ENCODE measurements at places on chromosomes 7 and 10.

- no peak for DNase-seq
Measured at GRCh38 chr10:93330824-93331223, 151.3 kb downstream of the MYOF start.

- DNase-seq: no peak
Measured at GRCh38 chr10:77576444-77577032, 61.1 kb downstream of the KCNMA1 start.

GRCh38 chr10:36051500-36051991 lies 409.4 kb upstream of the FZD8 start:
- DNase-seq: no peak

- no peak for DNase-seq
Measured at GRCh38 chr7:81839708-81840369, 70.0 kb upstream of the HGF start.

GRCh38 chr10:45040921-45041542 lies 40.3 kb downstream of the ZNF22 start:
- DNase-seq: no peak

- DNase-seq: no peak
Measured at GRCh38 chr10:74040200-74041126, 42.5 kb downstream of the VCL start.

DNA sequence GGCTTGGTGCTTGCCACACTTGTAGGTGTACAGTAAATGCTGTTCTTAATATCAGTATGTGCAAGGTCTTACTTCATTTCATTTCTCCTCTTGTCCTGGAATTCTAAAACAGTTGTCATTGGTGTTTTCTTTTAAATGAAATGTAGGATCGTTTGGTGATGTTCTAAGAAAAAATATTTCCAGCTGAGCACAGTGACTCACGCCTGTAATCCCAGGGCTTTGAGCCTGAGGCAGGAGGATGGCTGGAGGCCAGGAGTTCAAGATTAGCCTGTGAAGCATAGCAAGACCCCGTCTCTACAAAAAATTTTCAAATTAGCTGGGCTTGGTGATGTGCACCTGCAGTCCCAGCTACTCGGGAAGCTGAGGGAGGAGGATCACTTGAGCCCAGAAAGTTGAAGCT lies 32.6 kb upstream of the ELN start:
- DNase-seq: no peak

GRCh38 chr10:70191161-70191971 lies 21.1 kb upstream of the SAR1A start:
- no peak for DNase-seq

- no peak for DNase-seq
Measured at GRCh38 chr10:119348516-119349240, 141.3 kb downstream of the GRK5 start.

- no peak for DNase-seq
Measured at GRCh38 chr10:62454687-62455397, 80.7 kb downstream of the ZNF365 start.

- DNase-seq: no peak
Measured at GRCh38 chr7:30068117-30068516, 39.9 kb downstream of the PLEKHA8 start.

- DNase-seq: no peak
Measured at GRCh38 chr10:127698886-127699285, 38.1 kb upstream of the FOXI2 start.

DNA sequence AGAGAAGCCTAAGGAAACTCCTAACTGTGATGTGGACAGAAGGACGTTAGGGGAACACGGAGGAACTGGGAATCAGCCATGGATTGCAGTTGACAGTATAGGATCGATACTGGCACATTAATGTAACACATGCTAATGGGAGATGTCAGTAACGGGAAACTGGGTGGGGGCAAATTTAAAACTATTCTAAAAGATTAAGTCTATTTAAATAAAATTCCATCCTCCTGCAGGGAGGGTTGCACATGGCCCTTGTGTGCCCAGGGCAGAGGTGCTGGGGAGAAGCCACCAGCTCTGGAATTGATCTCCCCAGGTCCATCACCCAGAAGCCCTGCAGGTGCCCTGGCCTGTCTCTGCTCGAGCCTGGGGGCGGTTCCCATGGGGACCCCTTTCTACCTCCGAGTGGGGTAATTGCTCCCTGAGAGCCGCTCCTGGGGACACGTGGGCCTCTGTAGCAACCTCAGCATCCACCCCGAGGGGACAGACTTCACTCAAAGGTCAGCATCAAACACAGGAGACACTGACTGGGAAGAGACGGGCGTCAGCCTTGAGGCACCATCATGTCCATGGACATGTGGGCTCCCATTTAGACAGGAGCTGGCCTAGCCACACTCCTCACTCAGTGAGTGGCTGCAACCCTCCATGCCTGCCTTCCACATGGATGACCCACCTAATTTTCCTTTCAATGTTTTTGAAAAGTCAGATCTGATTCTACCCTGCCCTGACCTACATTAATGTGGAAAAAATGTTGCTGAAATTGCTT lies 21.1 kb downstream of the SCART1 start:
- DNase-seq: no peak

DNA sequence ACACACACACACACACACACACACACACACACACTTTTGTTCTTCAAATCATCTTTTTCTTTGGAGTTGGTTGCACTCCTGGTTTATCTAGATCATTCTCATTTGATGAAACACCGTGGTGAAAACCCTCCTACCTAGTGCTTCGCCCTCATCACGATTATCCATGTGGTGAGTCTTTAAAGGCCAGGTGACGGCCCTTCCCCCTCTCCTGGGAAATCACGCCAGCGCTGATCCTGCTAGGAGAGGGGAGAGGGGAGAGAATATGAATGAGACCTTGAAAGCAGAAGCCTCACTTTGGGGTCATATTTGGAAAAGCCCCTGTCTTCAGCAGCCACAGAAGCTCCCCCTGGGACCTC lies 103.9 kb upstream of the LRRC4 start:
- DNase-seq: no peak

- no peak for DNase-seq
Measured at GRCh38 chr7:122651451-122651850, 47.5 kb downstream of the RNF133 start.
